ENCODE measurements at places on chromosomes 3 and 15.

DNA sequence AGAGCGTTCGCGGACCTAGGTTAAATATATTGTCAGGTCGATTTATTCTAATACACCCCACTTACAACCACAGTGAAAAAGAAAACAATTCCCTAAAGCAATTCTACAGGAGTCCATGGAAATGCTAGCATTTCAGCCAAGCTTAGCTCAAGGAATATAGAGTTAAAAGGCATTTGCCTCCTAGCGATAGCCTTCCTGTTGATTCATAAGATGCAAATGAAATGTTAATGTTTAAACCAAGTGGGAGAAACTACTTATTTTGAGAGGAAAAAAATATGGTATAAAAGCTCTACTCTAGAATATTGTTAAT lies 1.7 kb upstream of the ALCAM start:
- DNase-seq = no peak

DNA sequence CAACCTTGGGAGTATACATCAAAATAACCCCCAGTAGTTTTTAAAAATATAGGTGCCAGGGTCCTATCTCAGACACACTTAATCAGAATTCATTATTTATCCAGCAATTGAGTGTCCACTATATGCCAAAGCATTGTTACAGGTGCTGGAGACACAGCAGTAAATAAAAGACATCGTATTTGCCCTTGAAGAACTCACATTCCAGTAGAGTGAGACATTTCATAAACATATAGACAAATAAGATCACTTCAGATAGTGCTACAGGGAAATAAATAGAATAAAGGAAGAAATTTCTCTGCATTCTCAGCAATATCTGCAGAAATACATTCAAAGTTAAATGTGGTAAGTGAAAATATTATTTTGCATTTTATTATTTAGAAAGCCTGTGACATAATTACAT lies 34.1 kb upstream of the ANKRD28 start:
- no peak for DNase-seq

- DNase-seq = peak; percentile 79
These were observed 228.7 kb downstream of the SLCO3A1 start for GRCh38 chr15:92082006-92082843.

GRCh38 chr3:71949442-71949841 lies 164.5 kb upstream of the PROK2 start:
- no peak for DNase-seq

- DNase-seq = peak; percentile 79
These were observed 51.6 kb upstream of the LCTL start for GRCh38 chr15:66617137-66618090.

DNA sequence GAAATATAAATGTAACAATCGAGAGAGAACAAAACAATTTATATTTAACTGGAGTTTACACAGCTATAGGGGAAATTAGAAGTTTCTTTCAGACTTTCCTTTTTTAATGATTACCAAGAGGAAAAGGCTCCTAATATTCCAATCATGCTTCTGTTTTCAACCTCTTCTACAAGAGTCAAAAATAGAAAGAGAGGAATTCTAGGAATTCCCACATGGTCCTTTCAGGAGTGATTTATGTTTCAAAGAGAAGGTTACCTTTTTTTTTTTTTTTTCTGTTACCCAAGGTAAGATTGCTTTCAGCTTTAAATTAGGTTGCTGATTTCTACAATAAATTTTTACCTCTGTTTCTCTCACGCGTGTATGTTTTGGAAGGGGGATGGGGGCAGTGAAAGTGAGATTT lies 355.3 kb upstream of the DCBLD2 start:
- DNase-seq = no peak

- peak; percentile 84 for DNase-seq
These were observed 4.2 kb upstream of the SH2D7 start for GRCh38 chr15:78087951-78088772.

- DNase-seq = no peak
These were observed 170.5 kb downstream of the CTNNB1 start for GRCh38 chr3:41369838-41370237.

GRCh38 chr3:68878322-68878721 lies 54.0 kb downstream of the TAFA4 start:
- peak; percentile 37 for DNase-seq

DNA sequence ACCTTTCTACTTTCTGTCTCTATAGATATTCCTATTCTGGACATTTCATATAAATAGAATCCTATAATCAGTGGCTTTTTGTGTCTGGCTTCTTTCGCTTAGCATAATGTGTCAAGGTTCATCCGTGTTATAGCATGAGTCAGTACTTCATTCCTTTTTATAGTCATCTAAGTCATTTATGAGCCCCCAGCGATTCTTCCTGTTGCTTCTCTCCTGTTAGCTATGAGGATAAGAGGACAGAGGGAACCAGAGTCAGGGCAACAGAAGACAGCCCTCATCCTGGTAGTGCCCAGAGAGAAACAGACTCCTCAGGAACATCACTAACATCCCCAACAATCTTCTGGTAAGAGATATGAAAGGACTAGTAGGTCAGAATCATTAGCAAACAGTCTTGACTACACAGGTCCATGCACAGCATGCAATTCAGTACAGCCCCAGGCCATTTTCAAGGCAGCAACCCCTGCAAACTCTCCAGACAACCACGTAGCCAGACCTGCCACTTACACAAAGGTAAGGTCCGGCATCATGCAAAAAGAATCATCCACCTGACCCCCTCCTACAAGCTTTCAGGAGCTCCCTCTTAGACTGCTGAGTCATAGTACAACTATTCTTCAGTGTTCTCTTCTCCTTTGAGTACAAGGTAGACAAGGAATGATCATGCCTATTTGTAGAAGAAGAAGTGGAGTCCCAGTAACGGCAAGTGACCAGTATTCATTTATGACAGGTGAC lies 91.5 kb downstream of the MYLK start:
- DNase-seq = no peak

GRCh38 chr15:55475842-55476241 lies 32.2 kb downstream of the DNAAF4 start:
- no peak for DNase-seq
